ENCODE measurements at places on chromosomes 3 and 15. TPM values are rescaled to one million over a fixed set of nuclear protein-coding genes. Genes with fewer than 3 reads are reported as not detected.
A peak's percentile ranks its signal among the peaks of the same experiment; 100 is the strongest.

GRCh38 chr3:99508191-99508590 lies 130.2 kb upstream of the COL8A1 start:
- DNase-seq: no peak

DNA sequence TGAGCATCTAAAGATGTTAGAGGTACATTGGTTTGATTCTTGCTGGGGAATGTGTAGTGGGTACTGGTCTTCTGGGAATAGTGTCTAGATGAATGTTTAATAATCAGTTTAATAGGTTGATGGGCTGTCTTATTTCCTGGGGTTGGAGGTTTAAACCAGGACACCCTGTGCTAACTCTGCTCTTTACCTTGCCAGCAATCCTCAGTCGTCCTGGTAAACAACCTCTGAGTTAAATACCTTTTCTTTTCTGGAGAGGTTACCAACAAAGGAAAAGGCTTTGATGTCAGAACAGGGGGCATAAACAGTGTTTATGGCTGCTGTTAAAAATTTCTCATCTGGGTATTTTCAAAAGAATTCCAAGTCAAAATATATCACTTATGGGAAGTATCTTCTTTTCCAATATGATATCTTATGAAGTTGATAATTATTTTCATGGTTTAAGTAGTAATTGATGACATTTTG lies 23.5 kb downstream of the MITF start:
- no peak for DNase-seq

DNA sequence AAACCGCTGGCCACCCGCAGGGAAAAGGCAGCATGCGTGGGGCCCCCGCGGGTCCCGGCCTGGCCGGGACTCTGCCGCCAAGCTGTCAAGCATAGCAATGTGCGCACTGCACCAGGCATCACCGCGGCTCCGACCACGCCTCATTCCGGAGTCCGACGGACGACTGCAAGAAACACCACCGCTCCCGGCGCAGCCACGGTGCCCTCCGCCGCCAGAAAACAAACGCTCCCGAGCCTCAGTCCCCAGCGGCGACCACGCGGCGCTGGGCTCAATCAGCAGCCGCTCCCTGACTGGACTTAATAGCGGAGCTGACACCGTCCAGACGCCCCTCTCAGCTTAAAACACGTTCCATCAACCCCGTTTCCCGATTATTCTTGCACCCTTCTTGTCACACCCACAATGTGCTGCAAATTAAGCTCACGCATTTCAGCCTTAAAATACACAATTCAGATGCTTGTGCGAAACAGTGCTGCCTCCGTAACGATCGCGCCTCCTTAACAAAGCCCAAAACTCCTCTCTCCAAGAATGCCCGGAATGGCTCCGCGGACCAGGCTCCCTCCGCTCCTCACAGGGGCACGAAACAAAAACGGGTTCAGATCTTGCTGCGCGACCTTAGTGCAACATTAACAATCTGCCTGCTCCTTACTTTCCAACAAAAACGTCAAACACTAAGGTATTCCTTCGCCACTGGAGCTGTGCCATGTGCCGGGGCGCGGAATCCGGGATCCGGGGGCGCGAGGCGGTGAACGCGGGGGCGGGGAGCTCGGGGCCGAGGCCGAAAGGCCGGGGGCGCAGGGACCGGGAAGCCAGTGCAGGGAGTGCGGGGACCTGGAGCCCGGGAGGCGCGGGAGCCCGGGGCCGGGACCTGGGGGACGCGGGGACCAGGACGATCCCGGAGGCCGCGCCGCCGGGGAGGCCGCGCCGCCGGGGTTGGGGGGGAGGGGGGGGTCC lies 655 bp downstream of the CYFIP1 start:
- DNase-seq: peak; percentile 40

DNA sequence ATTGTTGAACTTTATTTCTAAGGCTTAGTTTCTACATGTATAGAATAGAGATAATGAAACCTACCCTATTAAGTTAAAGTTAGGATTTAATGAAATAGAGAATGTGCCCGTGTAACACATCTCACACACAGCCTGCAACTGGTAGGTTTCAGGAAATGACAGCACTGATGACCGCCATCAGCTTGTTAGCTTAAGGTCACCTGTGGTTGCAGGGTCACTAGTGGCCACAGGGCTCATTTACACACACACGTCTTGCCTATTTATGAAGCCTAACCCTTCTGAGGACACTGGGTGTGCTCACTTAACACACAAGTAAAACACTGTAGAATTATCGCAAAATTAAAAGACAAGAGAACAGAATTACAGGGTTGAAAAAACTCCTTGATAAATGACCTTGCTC lies 20.1 kb downstream of the CHRM5 start:
- DNase-seq: no peak

- DNase-seq: no peak
Measured at GRCh38 chr3:171825222-171825828, 15.0 kb upstream of the PLD1 start.

DNA sequence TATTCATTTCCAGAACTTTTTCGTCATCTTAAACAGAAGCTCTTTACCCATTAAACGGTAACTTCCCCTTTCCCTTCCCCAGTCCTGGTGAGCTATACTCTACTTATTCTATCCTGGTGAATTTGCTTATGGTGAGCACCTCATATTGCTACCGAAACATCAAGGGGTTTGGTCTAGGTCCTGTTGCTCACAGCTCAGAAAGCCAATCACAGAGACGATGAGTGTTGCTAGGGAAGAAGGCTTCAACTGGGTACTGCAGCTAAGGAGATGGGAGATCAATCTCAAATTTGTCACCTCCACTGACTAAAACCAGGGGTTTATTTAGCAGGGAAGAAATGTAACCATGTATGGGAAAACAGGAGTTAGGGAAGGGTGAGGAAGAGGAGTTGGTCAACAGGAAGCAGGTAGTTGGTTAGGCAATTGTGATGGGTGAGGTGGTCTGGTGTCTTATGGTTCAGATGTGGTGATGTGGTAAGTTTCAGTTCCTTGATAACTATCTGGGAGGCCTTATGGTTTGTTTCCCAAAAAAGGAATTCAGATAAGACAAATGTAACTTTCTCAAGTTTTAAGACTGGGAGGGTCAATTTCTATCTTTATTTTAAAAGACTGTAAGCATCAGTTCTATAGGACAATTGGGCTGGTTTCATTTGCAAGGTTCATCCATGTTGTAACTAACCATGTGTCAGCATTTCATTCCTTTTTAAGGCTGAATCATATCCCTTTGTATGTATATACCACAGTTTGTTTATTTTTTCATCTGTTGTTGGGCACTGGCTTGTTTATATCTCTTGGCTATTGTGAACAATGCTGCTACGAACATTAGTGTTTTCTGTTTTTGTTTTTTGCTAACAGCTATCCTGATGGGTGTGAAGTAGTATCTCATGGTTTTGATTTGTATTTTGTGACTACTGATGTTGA lies 24.3 kb downstream of the ARHGAP11B start:
- no peak for DNase-seq

DNA sequence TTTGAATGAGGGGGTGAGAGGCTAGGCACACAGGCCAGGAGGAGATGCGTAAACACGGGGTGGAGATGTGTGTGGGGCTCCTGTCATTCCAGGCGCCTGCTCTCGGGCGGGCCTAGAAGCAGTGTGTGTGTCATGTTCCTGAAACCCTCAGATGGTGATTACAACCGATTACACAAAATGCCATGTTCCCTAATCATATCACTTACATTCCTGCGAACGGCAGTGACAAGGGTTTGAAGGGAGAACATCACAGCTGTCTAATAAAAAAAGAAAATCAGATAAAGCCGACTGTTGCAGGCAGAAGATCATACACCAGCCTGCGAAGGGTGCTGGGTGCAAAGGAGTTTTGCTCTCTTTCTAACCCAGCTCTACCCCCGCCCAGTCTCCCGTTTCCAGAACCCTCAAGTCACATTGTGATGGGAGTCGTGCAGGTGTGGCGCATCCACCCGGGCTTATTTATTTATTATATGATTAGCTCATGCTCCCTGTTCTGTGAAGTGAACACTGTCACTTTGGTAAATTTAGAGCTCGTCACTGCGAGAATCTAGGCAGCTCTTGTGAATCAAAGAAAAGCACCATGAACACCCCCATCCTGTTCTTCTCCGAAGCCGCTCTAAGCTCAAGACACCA lies 140.3 kb downstream of the NR2F2 start:
- DNase-seq: no peak

DNA sequence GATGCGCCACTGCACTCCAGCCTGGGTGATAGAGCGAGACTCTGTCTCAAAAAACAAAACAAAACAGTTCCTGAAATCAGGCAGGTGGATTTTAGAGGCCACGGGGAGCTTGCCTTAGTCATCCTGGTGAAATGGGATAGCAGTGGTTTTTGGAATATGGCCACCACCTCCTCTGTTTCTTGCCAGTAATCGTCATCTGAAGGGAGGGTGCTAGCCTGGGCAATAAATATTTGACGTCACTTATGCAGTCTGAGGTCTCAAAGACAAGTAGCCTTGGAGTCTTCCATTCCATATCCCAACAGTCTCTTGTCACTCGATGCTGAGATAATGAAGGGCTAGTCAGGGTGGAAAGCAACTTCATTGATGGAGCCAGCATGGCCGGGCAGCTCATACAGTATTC lies 55.2 kb downstream of the KCNAB1 start:
- no peak for DNase-seq

DNA sequence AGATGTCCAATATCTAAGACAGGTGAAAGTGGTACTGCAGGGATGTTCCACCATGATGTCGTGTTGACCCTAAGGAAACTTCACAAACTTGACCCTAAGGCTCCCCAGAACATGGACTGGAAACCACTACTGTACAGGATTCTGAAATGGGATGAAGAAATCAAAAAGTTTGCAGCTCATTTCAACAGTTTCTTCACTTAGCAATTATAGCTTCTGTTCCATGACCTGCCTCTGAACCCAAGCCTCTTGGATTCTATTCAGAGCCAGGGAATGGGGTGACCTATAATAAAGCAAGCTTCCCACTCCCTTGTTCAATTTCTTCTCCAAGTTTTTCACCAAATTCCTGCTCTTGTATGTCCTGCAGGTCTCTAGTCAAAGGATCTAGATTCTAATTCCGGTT lies 40.7 kb downstream of the DUT start:
- no peak for DNase-seq

- no peak for DNase-seq
Measured at GRCh38 chr3:123449102-123449996, 459 bp upstream of the ADCY5 start.

GRCh38 chr15:71962537-71962936 lies 152.2 kb downstream of the NR2E3 start:
- DNase-seq: no peak

DNA sequence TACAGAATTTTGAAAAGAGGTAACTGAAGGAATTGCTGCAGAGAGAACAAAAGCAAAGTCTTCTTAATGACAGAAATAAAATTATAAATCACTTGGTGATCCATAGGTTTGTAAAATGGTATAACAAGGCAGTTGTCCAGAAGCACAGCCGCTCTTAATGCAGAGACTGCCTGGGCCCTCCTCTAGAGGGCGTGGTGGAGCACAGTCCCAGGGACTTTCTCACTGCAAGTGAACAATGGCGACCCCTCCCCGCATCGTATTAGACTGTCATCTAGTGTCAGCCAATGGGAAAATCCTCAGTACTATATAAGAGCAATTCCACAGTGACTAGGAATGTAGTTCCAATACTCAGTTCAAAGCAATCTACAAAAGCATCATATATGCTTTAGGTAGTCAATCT lies 26.4 kb upstream of the ZBED2 start:
- no peak for DNase-seq

- DNase-seq: no peak
Measured at GRCh38 chr3:69490971-69491370, 105.1 kb upstream of the FRMD4B start.

GRCh38 chr3:88509582-88509981 lies 359.8 kb downstream of the C3orf38 start:
- no peak for DNase-seq

DNA sequence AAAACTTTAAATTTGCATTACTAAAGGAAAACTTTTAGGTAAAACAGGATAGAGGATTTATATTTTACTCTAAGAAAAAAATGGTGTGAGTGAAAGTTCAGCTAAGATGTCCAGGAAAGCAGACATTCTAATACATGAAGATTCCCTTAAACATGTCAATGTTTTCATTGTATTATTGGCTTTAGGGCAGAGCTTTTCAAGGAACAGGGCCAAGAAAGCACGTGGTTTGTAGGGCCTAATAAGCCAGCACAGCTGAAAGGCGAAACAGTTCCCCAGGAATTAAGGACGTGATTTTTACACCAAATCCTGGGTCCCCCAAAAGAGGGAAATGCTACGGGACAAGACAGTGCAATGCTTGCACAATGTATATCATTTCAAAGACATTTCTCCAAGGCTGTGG lies 48.6 kb upstream of the MKRN3 start:
- no peak for DNase-seq

DNA sequence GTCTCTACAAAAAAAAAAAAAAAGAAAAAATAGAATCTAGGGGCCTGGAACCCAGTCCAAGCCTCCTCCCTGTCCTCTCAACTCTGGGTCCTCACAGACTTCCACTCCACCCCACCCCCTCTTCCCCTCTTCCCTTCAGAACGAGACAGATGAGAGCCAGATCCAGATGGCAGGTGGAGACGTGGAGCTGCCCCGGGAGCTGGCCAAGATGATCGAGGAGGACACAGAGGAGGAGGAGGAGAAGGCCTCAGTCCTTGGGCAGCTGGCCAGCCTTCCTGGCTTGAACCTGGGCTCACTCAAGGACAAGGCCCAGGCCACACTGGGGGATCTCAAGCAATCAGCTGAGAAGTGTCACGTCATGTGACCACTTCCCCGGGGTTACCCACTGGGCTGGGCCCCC lies 3.6 kb downstream of the CPLX3 start:
- DNase-seq: no peak

GRCh38 chr3:134917631-134918030 lies 122.6 kb downstream of the EPHB1 start:
- no peak for DNase-seq

GRCh38 chr3:47347217-47347801 lies 33.5 kb upstream of the PTPN23 start:
- no peak for DNase-seq

- no peak for DNase-seq
Measured at GRCh38 chr3:110139821-110140220, 802.5 kb upstream of the DPPA4 start.

GRCh38 chr15:92056875-92057274 lies 203.4 kb downstream of the SLCO3A1 start:
- no peak for DNase-seq

- no peak for DNase-seq
Measured at GRCh38 chr15:28272587-28272986, 49.4 kb downstream of the HERC2 start.

The VWA5B2 gene
- polyA plus RNA-seq: 1.3 TPM

The C3orf85 gene
- polyA plus RNA-seq: 21.3 TPM

The BDH1 gene
- 42.2 TPM for polyA plus RNA-seq

The ARL14 gene
- not detected for polyA plus RNA-seq

The FAN1 gene
- 39.8 TPM for polyA plus RNA-seq

The PFN2 gene
- 464 TPM for polyA plus RNA-seq

The TF gene
- 9.1 TPM for polyA plus RNA-seq

The CIB2 gene
- 27.6 TPM for polyA plus RNA-seq

The GOLGA8A gene
- polyA plus RNA-seq: 88.4 TPM

The CGNL1 gene
- 65.3 TPM for polyA plus RNA-seq

The NISCH gene
- polyA plus RNA-seq: 99.3 TPM

The SUSD5 gene
- polyA plus RNA-seq: 5.3 TPM

The CHST14 gene
- 41.1 TPM for polyA plus RNA-seq

The GRAMD2A gene
- polyA plus RNA-seq: 7.0 TPM

The DPP8 gene
- 26.9 TPM for polyA plus RNA-seq

The GRIP2 gene
- polyA plus RNA-seq: 1.2 TPM

All from renal cortex interstitium (tissue), 15 donors.